ENCODE measurements at places on chromosomes 4 and X.

DNA sequence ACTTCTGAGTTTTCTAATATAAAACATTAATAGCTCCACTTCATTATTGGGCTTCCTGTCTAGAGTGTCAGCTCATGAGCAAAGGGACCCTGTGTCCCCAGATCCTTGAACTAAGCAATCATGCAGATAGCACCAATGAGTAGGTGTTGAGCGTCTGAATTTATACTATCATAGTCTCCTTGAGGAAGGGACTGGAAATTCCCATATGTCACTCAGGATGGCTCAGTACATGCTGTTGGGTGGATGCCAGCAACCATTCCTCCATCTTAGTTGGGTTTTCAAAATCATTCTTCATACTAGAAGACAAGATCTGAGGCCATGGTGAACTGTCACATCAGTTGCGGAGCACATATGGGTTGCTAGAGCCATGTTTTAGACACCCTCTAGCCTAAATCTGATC is 27.7 kb downstream of the CD99 start:
- no peaks in the 10 kb centered on the region for H3K4me1 ChIP-seq
- H3K4me3 ChIP-seq = no peak overlapping the region
- no peak overlapping the region for H3K27ac ChIP-seq
- DNase-seq = no peak
- no peaks in the 10 kb centered on the region for H3K27me3 ChIP-seq
- peaks cover 11% of the 10 kb centered on the region for H3K36me3 ChIP-seq

- no peaks in the 10 kb centered on the region for H3K27me3 ChIP-seq
- no peak overlapping the region for H3K27ac ChIP-seq
- no peaks in the 10 kb centered on the region for H3K36me3 ChIP-seq
Observed at GRCh38 chr4:176205299-176205698, 9.9 kb upstream of the SPATA4 start.

DNA sequence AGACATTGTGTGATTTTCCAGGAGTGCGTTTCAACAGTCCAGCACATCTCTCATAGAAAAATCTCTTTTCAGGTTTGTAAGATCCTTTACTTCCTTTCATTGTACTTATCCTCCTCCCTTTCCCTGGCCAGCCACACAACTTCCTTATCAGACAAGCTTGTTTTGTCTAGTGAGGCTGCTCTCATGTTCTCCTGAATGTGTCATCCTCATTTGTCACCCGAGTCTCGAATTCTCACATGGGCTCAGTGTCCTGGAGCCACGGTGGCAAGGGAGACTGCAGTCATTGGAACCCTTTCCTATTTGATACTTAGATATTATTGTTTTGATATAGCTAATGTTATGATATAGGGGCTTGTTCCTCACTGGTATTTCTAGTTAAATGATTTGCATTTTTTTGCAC is 16.9 kb downstream of the SYNPO2 start:
- no peak overlapping the region for H3K4me3 ChIP-seq
- no peaks in the 10 kb centered on the region for H3K36me3 ChIP-seq
- no peaks in the 10 kb centered on the region for H3K27me3 ChIP-seq
- no peak for DNase-seq
- no peaks in the 10 kb centered on the region for H3K4me1 ChIP-seq

GRCh38 chr4:71360844-71361243 is 22.0 kb downstream of the SLC4A4 start:
- no peaks in the 10 kb centered on the region for H3K36me3 ChIP-seq
- no peak overlapping the region for H3K27ac ChIP-seq
- no peak overlapping the region for H3K4me3 ChIP-seq
- no peaks in the 10 kb centered on the region for H3K27me3 ChIP-seq

DNA sequence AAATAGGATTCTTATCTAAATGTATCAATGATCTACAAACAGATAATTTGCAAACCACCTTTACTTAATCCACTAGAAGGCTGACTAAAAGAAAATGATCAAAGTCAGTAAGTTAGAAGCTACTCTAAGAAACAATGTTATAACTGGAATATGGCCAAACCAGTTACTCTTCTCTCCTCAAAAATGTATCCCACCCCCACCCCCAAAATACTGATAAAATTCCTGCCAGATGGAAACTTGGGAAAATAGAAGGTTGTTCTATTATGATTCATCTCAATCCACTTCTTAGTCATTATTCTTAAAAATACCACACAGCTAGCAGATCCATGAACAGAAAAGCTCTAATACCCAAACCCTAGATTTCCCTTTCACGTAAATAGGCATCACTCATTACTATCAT is 206.4 kb downstream of the KLHL13 start:
- no peaks in the 10 kb centered on the region for H3K4me1 ChIP-seq
- H3K27me3 ChIP-seq = no peaks in the 10 kb centered on the region
- no peak overlapping the region for H3K27ac ChIP-seq
- H3K4me3 ChIP-seq = no peak overlapping the region

DNA sequence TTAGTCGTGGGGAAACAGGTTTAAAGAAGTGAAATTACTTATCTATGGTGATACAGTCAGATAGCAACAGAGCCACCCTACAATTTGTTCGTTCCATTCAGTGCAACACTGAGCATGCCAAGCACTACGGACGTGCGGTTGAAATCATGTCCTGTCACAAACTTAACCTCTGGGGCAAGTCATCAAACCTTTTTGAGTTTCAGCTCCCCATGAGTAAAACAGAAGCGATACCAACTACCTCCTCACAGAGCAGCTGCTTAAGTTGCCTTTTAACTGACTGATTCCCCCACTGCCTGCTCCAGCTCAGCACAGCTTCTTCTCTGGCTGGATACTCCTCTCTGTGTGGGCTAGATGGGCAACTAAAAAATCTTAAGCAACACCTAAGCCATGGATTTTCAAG is 36.0 kb downstream of the LHFPL1 start:
- DNase-seq = no peak
- H3K4me3 ChIP-seq = no peak overlapping the region
- H3K27ac ChIP-seq = no peak overlapping the region
- no peaks in the 10 kb centered on the region for H3K27me3 ChIP-seq
- no peaks in the 10 kb centered on the region for H3K36me3 ChIP-seq

GRCh38 chr4:89162987-89163386 is 51.7 kb downstream of the TIGD2 start:
- no peak for DNase-seq
- no peak overlapping the region for H3K4me3 ChIP-seq
- no peaks in the 10 kb centered on the region for H3K36me3 ChIP-seq
- no peak overlapping the region for H3K27ac ChIP-seq

GRCh38 chrX:134671294-134671693 is 13.0 kb upstream of the PLAC1 start:
- peaks cover 18% of the 10 kb centered on the region for H3K4me1 ChIP-seq
- no peaks in the 10 kb centered on the region for H3K27me3 ChIP-seq
- no peak overlapping the region for H3K4me3 ChIP-seq
- H3K36me3 ChIP-seq = no peaks in the 10 kb centered on the region
- DNase-seq = peak; percentile 35

Data from fibroblast of lung (primary cell).